ENCODE measurements at places on chromosomes 6 and 20.

- no peak for DNase-seq
Observed at GRCh38 chr20:4252005-4252404, 236.6 kb upstream of the RNF24 start.

DNA sequence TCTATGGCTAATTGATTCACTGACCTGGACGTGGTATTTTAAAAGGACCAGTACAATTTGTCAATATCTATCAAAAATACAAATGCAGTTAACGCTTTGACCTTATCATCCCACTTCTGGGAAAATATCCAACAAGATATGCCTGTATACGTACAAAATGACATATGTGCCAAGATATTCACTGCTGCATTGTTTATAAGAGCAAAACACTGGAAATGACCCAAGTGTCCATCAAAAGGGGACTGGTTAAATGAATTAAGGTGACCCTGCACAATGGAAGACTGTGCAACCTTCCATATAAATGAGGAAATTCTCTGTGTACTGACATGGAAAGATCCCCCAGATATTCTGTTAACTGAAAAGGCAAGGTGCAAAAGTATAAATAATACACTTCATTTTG, 13.9 kb downstream of the TRAM2 start:
- DNase-seq: no peak

- DNase-seq: no peak
Observed at GRCh38 chr6:36487698-36488097, 44.9 kb downstream of the KCTD20 start.

GRCh38 chr6:34858681-34859080, 29.2 kb downstream of the TAF11 start:
- DNase-seq: no peak

DNA sequence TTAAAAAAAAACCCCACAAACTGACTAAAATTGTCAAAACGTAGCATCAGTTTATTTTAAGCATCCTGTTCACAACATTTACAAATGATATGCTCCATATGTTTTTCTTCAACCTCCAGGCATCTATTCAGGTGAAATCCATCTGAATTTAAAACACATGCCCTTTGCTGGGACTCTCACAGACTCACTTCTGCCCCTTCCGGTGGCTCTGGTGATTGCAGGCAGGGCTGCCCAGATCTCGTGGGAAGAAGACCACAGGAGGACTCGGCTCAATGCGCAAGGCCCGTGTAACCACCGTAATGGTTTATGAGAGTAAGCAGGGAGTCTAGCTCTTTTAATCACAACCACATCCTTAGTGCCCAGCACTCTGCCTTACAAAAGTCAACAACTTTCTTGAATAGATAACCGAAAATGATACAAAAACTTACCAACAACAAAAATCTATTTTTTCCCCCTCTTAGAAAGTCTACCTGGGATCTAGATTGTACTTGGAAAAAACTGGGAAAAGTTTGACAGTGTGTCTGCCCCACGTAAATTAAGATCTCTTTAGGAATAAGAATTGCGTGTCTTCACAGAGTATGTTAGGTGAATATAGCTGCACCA, 139.1 kb downstream of the KIF16B start:
- peak; percentile 33 for DNase-seq

GRCh38 chr6:27188885-27189418, 58.5 kb upstream of the PRSS16 start:
- peak; percentile 83 for DNase-seq

Data from CD4-positive, alpha-beta T cell treated with Interleukin-10 for 1 hour (primary cell).